ENCODE measurements at places on chromosomes 4 and X.

- no peak for DNase-seq
Measured at GRCh38 chr4:17718471-17718870, 63.0 kb downstream of the FAM184B start.

- DNase-seq: peak; percentile 18
Measured at GRCh38 chr4:118034053-118034785, at the start of gene NDST3. TSS of gene NDST3 (plus strand) at chr4:118034486. CDS start at chr4:118053911, 19,425 bp downstream.

DNA sequence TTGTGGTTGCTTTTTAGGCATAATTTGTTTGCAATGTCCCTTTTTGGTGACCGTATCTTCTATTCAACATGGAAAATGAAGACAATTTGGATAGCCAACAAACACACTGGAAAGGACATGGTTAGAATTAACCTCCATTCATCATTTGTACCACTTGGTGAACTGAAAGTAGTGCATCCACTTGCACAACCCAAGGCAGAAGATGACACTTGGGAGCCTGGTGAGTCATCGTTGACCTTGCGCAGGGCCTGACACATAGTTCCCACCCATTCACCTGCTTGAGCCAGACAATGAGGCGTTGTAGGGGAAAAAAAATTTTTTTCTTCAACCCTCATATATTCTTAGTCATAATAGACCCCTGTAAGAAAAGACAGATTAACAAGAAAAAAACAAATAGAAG lies 32.4 kb downstream of the EGF start:
- no peak for DNase-seq

GRCh38 chr4:133402616-133403015 lies 253.5 kb downstream of the PCDH10 start:
- DNase-seq: no peak

DNA sequence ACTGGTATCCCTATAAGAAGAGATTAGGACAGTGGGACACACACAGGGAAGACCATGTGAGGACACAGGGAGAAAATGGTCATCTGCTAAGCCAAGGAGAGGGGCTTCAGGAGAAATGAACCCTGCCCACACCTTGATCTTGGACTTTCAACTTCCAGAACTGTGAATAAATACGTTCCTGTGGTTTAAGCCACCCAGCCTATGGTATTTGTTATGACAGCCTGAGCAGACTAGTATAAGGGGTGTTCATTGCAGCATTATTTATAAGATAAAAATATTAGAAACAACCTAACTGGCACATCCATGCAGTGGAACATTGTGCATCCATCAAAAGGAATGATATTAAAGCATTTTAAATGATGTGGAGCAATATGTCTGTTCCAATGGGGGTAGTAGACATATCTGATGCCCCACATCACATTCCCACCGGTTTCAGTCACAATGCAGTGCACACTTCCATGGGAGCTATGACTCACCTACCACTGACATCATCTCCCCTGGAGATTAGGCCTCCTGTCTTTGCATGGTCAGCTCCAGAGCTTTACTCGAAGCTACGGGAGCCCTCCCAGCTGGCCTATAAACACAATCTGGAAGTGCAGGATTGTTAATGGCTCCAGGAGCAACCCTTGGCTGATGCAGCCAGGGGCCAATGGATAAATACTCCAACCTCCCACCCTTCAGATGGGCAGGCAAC lies 38.9 kb upstream of the MAMLD1 start:
- no peak for DNase-seq

- no peak for DNase-seq
Measured at GRCh38 chr4:90112715-90113114, 14.5 kb upstream of the CCSER1 start.
